Stimulated activated CD4-positive, alpha-beta T cell treated with anti-CD3 and anti-CD28 coated beads, Interleukin-1b, Interleukin-23, amount 100 ng/mL, for 1 hour (primary cell): ENCODE measurements at places on chromosomes 6 and 20.

GRCh38 chr6:150633486-150633834 is 33.8 kb downstream of the PLEKHG1 start:
- no peak for DNase-seq

- DNase-seq, result no peak
These were observed 39.8 kb downstream of the GNAS-AS1 start for GRCh38 chr20:58810879-58811250.

DNA sequence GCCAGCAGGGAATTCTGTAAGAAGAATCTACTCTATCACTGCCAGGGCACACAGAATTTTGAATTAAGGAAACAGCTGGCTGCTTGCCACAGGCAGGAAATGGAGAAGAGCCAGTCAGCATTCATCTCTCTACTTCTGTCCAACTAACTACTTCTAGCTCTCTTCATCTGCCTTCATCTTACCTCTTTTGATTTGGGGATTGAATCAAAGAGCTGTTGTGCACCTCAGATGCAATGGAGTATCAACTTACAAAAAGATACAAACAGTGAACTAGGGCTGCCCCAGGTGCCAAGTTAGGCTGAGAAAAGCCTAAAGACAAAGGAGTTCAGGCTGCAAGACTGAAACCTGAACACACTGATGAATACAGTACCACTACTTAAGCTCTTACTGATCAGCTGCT is 82.0 kb downstream of the PTPRK start:
- DNase-seq, result no peak

- DNase-seq, result no peak
These were observed 159.0 kb downstream of the GMDS start for GRCh38 chr6:2086326-2086965.

DNA sequence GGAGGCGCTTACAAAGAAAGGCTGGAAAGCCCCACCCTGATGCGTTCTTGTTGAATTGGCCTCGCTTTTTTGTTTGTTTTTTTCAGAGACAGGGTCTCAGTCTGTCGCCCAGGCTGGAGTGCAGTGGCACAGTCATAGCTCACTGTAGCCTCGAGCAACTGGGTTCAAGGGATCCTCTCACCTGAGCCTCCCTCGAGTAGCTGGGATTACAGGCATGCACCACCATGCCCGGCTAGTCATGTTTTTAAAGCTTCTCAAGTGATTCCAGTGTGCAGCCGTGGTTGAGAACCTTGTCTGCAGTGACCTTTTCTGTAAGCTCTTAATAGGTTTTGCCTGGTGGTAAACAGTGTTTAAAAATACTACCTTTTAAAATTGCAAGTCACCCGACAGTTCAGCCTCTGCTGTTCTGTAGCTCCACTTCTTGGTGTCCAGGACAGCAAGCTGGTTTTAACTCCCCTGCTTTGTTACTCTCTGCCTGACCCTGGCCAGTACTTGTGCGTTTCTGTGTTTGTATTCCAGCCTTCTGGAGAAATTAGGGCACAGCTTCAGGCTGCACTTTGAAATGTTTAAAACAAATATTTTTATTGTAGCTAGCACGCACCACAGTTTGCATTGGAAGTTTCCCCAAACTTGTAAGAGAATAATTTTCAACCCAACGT is 54.4 kb downstream of the KDM1B start:
- no peak for DNase-seq

- DNase-seq, result no peak
These were observed 95.8 kb downstream of the TMEM242 start for GRCh38 chr6:157227202-157228166.

GRCh38 chr6:24932832-24933231 is 2.9 kb downstream of the RIPOR2 start:
- no peak for DNase-seq

- no peak for DNase-seq
These were observed 21.2 kb upstream of the SLC22A2 start for GRCh38 chr6:160279850-160280249.

GRCh38 chr6:36955671-36956445 is 1.3 kb downstream of the PI16 start:
- no peak for DNase-seq

DNA sequence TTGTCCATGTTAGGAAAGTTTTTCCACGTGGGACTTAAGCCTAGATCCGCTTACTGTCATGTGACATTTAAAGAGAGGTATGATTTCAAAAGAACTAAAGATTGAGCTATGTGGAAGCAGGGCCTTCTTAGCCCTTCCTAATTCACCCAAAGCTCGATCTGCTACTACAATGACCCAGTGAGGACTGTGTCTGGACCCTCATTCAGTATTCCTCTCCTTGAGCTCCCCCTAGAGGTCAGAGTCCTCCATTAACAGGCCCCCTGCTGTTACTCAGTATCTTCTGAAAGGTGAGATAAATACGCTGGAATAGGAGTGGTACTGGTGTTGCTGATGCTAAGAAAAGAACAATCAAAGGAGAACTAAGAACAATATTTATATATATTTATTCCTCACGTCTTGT is 414.0 kb downstream of the GJA1 start:
- no peak for DNase-seq

DNA sequence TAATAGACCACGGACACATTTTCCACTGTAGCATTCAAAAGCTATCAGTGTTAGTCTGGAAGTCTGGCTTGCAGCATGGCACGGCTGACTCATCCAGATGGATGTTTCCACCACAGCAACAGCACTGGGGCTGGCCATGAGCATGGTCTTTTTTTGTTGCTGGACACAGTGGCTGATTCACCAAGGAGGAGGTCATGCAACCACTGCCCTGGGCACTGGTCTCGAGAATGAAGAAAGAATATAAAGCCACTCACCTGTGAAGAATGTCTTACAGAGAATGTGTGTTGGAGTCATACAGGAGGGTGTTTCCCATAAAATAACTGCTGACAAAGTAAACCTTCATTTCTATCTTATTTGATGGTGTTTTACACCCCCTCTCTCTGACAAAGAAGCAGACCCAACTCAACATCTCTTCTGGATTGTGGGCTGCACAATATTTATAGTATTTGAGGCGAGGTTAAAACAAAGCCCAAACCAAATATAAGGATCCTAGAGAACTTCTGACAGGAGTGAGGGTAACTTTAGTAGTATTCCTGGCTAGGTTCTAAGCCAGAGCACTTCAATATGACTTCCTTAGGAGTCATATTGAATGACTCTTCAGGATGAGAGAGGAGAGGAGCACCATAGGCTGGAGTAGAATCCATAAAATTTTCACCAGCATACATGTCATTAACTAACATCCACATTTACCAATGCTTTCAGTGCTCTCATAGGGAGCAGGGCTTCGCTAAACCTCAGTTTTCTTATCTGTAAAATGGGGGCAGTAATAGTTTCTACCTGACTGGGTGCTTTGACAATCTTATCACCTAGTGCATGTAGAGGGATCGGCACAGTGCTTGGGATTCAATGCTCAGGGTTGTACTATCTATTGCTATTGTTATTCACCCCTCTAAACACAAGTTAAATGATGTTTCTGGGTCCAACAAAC is 121.4 kb downstream of the KIF13A start:
- no peak for DNase-seq

DNA sequence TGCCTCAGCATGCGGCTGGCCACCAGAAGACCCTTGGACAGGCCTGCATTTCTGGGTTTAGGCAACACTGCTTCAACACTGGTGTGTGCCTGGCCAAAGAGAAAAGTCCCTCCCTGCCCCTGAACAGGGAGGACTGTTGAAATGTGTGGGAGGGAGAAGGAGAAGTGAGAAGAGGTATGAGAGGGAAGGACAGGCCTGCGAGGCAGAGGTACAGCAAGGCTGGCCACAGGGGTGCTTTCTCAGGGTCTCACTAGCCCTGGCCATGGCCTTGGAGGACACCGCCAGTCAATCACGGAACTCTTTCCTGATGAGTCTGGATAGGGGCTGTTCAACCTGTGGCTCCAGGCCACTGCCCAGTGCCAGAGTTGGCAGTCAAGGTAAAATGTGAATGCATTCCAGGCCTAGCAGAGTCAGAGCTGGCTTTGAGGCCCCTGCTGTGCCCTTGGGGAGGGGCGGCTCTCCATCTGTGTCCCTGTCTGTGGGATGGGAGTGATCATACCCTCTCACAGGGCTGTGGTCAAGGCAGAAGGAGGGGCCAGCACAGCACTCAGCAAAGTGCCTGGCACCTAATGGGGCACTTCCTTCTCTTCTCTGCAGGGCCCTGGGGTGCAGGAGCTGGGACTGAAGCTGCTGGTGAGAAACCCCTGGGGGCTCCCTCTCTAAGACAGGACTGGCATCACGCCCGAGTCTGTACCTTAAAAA is 43.2 kb upstream of the CDH22 start:
- no peak for DNase-seq

DNA sequence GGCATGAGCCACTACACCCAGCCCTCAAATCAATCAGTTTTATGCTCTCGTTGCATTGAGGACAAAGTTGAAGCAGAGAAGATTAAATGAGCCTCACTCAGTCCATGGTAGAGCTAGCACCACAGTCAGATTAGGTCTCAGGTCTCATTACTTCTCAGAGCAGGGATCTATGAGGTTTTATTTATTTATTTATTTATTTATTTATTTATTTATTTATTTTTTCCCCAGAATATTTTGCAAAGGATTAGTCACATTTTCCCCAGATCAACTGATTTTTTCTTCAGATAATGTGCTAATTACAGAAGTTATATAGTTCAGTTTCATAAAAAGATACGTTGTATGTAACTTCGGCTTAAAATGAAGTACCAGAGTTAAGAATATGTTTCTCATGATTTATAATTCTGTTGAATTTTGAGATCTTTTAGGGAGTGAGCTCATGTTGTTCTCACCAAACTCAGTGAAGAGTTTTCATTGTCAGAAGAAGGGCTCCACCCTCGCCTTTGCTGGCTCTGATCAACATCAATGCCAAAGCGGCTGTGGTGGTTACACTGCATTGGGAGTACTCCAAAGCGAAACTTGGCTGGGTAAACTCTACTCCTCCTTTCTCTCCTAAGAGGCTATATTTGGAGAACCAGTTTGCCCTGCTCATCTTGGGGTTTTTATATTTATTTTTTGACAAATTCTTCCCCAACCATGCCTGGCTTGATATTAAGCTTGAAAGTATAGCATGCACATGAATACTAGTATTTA is 12.9 kb upstream of the ID4 start:
- DNase-seq, result no peak

GRCh38 chr6:168122011-168122410 is 43.0 kb upstream of the FRMD1 start:
- DNase-seq, result no peak

DNA sequence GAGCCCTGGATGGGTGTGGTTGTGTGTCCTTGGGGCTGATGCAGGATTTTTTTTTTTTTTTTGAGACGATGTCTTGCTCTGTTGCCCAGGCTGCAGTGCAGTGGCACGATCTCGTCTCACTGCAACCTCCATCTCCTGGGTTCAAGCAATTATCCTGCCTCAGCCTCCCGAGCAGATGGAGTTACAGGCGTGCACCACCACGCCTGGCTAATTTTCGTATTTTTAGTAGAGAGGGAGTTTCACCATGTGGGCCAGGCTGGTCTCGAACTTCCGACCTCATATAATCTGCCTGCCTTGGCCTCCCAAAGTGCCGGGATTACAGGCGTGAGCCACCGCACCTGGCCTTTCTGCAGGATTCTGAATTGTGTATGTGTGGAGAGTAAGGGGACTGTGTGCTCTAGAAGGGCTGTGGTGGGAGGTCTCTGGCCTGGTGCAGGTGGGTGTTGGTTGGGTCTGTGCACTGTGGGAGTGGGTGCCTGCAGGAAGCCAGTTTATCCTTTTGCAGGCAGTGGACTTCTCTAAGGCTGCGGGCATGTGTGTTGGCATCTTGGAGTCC is 11.0 kb upstream of the ID1 start:
- DNase-seq, result no peak

DNA sequence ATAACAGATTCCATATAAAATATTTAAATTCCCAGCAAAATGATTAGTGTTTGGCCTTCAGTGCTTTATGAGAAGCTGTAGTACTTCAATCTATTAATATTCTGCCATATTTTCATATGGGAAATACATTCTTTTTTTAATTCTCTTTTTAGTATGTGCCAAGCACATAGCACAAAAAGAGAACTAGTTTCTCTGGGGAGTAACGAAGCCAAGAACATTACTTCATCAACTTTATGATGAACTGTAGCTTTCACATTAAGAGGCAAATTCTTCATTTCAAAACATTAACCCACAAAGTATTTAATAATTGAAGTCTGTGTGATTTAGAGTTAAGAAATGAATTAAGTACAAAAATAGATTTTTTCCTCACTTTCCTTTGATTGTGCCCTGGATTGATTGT is 281.0 kb upstream of the EYS start:
- no peak for DNase-seq

DNA sequence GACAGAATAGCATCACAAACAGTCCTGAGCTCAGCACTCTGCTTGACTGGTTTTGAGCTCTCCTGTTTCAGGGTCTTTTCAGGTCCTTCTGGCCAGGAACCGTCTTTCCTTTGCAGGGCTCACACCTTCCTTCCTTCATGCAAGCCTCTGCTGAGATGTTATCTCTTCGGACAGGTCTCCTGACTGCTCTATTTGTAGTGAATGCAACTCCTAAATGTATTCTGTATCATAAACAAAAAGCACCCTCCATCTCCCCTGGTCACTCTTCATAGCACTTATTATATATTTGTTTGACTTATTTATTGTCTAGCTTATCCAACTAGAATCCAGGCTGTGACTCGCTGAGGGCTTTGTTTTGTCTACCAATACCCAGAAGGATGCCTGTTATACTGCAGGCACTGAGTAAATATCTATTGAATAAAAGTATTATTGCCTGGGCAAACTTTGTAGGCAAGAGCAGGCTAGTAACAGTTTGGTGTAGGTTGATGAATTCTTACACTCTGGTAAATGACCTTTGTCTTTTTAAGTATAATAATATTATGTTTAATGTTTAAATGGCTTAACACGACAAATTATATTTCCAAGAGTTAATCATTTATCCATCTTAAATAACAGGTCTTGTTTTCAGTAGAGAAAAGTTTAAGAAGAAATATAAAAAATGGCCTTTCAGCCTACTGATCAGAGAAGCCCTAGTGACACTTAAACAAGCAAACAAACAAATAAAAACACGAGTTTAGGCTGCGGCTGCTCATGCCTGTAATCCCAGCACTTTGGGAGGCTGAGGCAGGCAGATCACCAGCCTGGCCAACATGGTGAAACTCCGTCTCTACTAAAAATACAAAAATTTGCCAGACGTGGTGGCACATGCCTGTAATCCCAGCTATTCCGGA is 199.7 kb downstream of the BCAS1 start:
- DNase-seq, result no peak

GRCh38 chr6:89563866-89564265 is 74.7 kb downstream of the LYRM2 start:
- DNase-seq, result no peak

- DNase-seq, result no peak
These were observed 525 bp downstream of the NCOA7 start for GRCh38 chr6:125791151-125791819.

- DNase-seq, result no peak
These were observed 70.6 kb upstream of the DEFB112 start for GRCh38 chr6:50120300-50120699.

- no peak for DNase-seq
These were observed 5.6 kb upstream of the METTL24 start for GRCh38 chr6:110363748-110364147.

DNA sequence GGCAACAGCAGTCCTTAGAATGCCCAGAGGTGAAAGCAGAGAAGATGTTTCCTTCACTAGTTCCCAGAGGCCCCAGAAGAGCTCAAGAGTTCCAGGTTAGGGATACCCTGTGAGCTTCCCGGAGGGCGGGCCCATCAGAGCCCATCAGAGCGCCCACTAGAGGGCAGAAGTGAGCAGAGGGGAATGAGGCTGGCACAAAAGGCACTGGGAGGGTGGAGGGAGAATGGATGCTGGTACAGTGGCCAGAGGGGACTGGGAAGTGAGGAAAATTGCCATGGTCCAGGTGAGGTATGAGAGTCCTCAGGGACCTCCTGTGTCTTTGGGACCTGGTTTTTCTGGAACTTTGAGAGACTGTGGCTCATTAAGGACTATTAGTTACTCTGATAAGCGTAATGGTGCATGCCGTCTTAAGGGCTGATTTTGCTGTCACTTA is 57.3 kb downstream of the LINC00237 start:
- peak; percentile 36 for DNase-seq
